NCI-H526 (cell line): ENCODE measurements at places on chromosomes 3 and 15.
A peak's percentile ranks its signal among the peaks of the same experiment; 100 is the strongest.

GRCh38 chr3:143362115-143362991 lies 242.8 kb downstream of the CHST2 start:
- DNase-seq = no peak

GRCh38 chr3:124559846-124560574 lies 170.2 kb upstream of the UMPS start:
- peak; percentile 80 for DNase-seq

GRCh38 chr3:50665081-50665840 lies 9.5 kb upstream of the DOCK3 start:
- DNase-seq = no peak

- no peak for DNase-seq
Observed at GRCh38 chr3:190130037-190130436, 9.3 kb upstream of the P3H2 start.

DNA sequence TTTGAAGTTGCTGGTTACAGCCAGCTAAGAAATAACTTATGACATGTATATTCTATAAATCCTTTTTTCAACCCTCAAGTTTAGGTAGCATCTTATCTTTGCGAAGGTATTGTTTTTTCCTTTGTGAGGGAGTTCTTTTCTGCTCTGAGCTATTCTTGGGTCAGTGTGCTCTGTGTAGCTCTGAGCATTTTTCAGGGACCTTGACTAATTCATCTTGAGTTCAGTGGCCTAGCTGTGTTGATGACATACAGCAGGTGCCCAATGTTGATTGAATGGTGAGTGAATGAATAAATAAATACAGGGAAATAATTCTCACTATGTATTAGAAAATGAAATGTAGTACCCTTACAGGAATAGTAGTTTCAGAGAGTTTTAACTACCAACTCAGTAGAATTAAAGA lies 335.3 kb downstream of the IL20RB start:
- no peak for DNase-seq

- no peak for DNase-seq
Observed at GRCh38 chr3:46678280-46678679, 15.2 kb downstream of the ALS2CL start.

GRCh38 chr15:41774882-41775417 lies 666 bp downstream of the MAPKBP1 start:
- peak; percentile 58 for DNase-seq

DNA sequence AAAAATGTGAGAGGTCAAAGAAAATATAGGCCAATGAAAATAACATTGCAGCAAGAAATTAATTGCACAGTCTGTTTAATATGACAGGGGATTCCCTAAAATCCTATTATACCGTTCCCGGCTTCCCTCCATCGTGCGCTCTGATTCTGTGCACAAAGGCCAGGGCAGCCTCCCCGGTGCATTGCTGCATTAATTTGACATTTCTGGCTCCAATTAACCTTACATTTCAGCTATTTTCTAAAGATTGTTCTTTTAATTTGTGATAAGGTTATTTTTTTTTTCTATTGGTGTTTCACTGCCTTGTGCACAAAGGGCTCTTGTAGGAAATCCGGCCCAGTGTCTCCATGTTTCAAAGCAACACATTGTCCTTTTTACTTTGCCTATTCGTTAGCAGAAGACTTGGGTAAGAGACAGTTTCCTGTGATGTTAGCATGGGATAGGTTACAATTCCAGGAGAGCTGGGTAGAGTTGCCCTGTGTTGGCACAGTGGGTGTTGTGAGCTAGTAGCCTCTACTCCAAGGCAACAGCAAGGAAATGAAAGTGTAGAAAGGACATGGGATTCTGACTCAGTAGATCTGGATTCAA lies 257.3 kb upstream of the IGF1R start:
- no peak for DNase-seq

GRCh38 chr3:64760258-64760657 lies 72.5 kb upstream of the ADAMTS9 start:
- no peak for DNase-seq

GRCh38 chr3:184156522-184156955 lies 1.4 kb downstream of the DVL3 start:
- no peak for DNase-seq

DNA sequence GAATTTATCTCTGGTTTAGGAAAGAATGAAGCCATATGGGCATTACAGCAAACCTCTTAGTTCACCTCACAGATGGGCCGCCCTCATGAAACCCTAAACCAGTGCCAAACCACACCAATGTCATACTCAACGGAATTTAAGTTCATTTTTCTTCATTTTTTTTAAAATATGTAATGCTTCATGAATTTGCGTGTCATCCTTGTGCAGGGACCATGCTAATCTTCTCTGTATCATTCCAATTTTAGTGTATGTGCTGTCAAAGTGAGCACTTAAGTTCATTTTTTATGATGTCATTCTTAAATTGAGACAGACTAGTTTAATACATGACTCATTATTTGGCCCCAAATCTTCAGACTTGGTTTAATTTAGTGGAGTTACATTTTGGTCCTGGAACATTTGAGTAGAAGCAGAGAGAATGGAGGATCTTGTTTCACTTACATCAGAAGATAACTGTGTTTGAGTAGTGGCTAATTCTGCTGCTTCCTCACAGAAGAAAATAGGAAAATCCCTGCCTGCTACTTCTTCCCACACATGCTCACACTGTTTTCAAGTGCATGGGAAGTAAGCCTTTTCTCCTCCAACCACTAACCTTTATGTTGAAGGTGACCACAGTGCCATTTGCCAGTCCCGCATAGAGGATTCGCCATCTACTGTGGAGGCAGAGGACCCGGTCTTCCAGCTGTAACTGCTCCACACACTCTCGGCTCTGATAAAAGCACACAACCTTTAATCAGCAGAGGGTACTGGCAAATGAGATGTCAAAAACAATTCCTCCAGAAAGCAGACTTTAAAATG lies 63.3 kb downstream of the ZNF106 start:
- DNase-seq = no peak

DNA sequence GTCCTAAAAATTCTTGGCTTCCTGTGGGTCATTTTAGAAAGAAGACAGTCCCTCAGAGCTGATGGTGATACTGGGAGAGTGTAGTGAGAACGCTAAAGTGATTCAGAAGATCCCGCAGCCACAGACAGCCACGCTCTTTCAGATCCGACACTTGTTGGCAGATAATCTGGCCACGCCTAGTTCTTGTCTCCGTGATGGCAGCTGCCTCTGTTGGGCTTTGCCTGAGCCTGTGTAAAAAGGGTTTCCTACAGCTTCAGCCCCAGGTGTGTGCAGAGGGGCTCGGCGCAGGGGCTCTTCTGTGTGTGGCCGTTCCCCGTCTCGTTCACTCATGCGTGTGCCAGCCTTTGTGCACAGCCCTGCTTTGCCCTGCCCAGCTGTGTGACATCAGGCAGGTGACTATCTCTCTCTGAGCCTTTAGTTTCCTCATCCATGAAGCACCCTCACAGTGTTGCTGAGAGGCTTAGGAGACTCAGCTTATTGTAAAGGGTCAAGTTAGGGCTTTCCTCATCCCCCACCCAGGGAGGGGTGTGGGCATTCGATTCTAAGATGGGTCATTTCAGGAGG lies 6.3 kb downstream of the IRAK2 start:
- DNase-seq = no peak

DNA sequence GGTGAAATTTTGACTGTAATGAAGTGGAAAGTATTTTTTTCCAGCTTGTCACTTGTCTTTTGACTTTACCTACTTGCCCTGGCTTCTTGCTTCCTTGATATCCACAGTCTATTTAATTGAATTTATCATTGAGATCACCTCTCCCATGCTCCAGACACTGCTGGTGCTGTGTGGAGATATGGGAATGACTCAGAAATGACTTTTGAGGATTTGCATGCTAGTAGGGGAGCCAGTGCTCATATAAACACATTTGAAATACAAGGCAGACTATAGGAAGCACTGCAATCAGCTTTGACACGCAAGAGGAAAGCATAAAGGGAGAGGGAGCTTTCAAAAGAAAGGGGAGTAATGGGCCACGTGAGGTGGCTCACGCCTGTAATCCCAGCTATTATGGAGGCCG lies 7.3 kb upstream of the TRPM1 start:
- no peak for DNase-seq

- DNase-seq = no peak
Observed at GRCh38 chr3:64353226-64353625, 128.0 kb upstream of the PRICKLE2 start.

DNA sequence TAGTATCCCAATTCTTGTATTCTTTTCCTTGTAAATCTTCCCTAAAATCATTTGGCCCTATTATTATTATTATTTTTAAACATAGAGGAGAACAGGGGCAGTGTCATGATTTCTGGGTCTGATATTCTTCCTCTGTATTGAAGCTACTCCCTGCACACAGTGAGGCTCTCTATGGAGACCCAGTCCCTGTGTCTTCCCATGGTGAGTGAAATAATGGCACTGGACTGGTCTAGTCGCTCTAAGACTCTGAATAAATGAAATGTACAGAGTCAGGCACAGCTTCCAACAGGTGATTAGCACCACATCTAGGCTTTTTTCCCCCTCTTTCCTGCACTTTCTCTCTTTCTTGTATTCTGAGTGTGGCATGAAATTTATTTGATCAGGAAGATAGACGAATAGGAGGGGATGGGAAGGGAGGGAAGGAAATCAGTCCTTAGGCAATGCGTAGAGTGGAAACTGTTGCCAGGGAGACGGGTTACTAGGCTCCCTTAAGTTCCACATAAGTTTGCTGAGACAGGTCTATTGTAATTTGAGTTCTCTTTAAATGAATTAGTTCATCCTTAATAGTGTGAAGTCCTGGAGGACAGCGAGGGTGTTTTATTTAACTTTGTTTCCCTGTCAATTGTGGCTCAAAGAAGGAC lies 49.0 kb upstream of the NDN start:
- no peak for DNase-seq

DNA sequence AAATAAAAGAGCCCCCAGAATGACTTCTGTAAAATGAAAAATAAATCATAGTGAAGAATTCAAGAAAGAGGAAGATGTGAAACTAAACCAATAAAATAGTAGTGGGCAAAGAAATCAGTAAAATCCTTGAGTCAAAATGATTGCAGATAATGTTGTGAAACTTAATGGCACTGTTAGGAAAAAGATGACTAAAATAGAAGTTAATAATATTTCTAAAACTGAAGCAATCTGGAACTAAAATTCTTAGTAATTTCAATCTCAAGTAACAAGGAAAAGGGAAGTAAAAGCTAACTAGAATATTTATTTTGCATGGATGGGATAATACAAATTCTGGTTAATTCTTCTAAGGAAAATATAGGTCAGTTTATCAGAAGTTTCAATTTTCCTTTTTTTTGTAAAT lies 84.6 kb downstream of the TMCO5A start:
- DNase-seq = no peak
